ENCODE measurements at places on chromosomes 2 and 18.

- DNase-seq = no peak
Observed at GRCh38 chr2:178920916-178921513, 113.8 kb upstream of the TTN start.

DNA sequence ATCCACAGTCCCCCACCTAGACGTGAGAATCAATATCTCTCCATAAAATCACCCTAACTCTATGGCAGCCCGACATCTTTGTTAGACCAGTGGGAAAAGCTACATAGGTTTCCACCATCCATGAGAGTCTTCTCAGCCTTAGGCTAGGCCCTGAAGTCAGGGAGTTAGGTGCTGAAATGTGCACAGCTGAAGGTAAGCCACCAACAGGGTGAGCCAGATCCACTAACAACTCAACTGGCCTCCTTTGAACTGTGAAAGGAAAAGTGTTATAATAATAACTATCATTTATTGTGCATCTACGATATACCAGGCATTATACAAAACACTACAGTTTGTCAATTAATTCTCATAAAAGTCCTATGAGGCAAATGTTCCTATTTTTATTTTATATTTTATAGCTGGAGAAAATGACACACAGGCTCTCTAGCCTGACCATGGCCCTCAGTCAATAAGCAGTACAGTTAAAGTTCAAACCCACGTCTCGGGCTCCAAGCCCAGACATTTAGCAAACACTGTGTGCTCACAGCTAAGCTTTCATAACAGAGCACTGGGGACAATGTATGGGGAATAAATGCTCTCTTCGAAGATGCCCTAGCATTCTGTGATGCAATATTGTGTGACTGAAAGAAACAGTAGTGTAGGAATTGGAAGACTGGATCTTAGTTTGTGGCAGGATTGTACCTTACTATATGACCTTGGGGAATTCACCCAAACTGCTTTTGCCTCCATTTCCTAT is 11.2 kb upstream of the CYP27C1 start:
- no peak for DNase-seq

GRCh38 chr18:38557006-38557405 is 991.4 kb upstream of the CELF4 start:
- no peak for DNase-seq

DNA sequence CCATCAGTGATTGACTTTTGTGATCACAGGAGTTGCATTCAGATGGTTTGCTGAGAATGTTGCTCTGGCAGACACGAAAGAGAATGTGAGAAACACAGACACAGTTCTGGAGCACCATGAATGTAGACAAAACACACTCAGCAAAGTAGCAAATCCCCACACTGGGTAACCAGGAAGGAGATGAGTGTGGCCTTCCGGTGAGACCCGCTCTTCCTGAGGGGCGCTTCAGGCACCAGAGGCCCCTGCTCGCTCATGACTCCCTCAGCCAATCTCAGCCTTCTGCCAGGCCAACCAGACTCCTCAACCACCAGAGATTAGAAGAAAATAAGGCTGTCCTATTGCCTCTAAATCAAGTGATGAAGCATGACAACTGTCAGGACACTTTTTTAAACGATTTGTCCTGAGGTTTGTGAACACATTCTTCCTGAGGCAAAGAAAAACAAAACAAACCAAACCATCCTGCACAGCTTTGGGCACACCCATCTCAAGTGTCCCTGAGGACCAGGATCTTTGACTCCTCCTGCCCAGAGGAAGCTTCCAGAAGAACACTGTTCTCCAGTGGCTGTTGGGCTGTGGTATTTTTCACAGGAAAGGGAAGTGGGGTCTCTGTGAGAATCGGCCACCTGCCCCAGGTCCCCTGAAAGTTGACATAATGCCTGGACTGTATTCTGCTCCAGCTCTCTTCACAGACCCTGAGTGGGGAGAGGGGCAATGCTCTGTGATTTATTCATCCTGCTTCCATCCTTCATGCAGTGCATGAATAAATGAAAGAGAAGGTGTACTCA is 152.8 kb downstream of the BCL11A start:
- no peak for DNase-seq

GRCh38 chr2:19630921-19631320 is 270.9 kb downstream of the TTC32 start:
- no peak for DNase-seq

- no peak for DNase-seq
Observed at GRCh38 chr2:72034353-72035095, 113.1 kb downstream of the CYP26B1 start.

GRCh38 chr18:55477860-55478581 is 110.0 kb downstream of the TCF4 start:
- DNase-seq = no peak

GRCh38 chr2:1707771-1708418 is 36.4 kb downstream of the PXDN start:
- no peak for DNase-seq

- DNase-seq = no peak
Observed at GRCh38 chr18:21602299-21602587, 1.7 kb upstream of the ESCO1 start.

- DNase-seq = no peak
Observed at GRCh38 chr2:162925595-162925994, 87.0 kb upstream of the KCNH7 start.

DNA sequence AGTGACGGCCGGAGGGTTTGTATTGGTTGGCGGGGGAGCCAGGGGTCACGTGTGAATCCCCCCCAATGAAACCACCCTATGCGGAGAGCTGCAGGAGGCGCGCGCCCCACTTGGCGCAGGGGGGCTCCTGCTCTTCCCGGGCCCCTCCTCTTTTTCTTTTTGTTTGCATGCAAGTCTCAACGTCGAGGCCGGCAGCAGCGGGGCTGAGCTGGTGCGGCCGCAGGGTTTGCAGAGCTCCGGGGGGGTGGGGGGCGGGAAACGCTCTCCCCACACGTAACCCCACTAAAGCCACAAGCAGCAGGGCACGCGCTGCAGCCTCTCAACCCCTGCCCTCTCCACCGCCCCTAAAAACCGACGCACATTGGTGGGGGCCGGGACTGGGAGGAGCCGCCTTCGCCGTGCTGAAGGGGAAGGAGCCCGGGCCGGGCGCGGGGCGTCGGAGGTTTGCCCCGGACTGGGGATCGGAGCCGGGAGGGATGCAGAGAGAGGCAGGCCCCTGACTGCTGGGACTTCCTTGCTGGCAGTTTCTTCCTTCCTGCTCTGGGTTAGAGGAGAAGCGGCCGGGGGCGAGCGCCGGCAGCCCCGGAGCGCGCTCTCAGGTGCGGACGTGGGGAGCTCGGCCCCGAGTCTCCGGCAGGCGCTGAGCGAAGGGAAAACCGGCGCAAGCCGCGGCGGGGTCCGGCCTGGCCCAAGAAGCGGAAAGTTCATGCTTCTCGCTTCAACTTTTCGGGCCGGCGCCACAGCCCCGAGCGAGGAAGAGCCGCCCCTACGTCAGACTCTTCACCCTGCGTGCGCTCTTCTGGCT is 864 bp downstream of the LBH start:
- peak; percentile 67 for DNase-seq

GRCh38 chr2:9842487-9843228 is 616 bp upstream of the TAF1B start:
- no peak for DNase-seq

GRCh38 chr2:185567196-185567595 is 171.4 kb upstream of the FSIP2 start:
- DNase-seq = no peak

DNA sequence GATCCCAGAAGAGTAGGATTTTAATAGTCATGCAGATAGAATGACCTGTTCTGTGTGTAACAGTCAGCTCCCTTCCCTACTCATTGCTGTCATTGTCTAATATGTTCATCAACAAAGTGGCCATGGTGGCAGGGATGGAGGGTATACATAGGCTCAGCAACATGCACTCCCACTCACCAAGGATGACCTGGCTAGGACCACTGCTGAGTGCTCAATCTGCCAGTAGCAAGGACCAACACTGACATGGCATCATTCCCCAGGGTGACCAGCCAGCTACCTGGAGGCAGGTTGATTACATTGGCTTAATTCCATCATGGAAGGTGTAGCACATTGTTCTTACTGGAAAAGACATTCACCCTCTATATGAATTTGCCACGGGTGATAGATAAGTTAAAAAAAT is 401.7 kb upstream of the CELF4 start:
- DNase-seq = no peak

GRCh38 chr2:207173641-207174040 is 7.9 kb upstream of the KLF7 start:
- DNase-seq = no peak

GRCh38 chr2:15520346-15520745 is 40.8 kb downstream of the NBAS start:
- no peak for DNase-seq

GRCh38 chr18:35322486-35323458 is 21.4 kb downstream of the ZNF24 start:
- no peak for DNase-seq

DNA sequence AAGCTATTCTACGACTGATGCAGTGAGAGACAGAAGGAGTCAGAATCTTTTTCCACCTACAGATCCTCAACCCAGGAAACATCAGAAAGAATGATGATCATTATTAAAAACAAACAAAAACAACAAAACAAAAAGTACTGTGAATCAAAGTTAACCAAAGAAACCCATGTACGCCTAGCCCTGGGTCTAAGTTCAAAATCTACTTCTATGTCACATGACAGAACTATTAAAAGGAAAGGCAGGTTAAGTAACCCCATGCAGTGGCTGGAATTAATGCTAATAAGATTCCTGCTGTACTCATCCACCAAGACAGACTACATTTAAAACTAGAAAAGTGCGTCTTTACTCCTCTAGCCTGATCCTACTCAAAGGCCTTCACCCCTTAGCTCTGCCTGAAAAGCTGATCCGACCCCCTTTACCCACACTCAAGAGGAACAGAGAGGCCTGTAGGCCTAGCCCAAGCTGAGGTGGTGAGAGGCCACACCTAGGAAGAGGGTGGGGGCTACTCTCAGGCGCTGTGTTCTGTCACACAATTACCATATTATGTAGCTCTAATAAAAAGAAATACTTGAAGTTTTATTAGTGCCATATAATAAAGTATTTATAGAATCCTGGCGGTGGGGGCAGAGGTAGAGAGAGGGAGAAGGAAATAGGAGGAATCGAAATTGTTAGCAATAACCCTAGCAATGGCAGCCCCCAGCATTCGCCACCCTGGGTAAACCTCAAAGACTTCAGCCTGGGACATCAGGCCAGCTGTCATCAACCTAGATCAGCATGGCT is 37.1 kb downstream of the NHEJ1 start:
- DNase-seq = no peak

GRCh38 chr2:64609942-64610281 is 43.8 kb downstream of the SERTAD2 start:
- DNase-seq = no peak

All from activated T-helper 1 cell treated with Interleukin-2 at 50 U/mL for 16 hours (primary cell).